Pancreas (tissue), 10 donors: ENCODE measurements at places on chromosomes 5 and 9. TPM values are rescaled to one million over a fixed set of nuclear protein-coding genes. Genes with fewer than 3 reads are reported as not detected.

Gene ADRB2
- polyA plus RNA-seq = 0.42 TPM

Gene RGMB
- polyA plus RNA-seq = 2.7 TPM

Gene LHX3
- not detected for polyA plus RNA-seq

Gene SPINK5
- polyA plus RNA-seq = 0.23 TPM

Gene NEUROG1
- polyA plus RNA-seq = not detected

Gene SEMA5A
- polyA plus RNA-seq = 3.5 TPM

Gene SLC28A3
- 6.8 TPM for polyA plus RNA-seq

Gene GMCL2
- not detected for polyA plus RNA-seq

Gene ANKRD18A
- polyA plus RNA-seq = 2.1 TPM

Gene ADGRD2
- polyA plus RNA-seq = 0.23 TPM

Gene ACOT12
- polyA plus RNA-seq = not detected

Gene CDH9
- not detected for polyA plus RNA-seq

Gene AK8
- polyA plus RNA-seq = 1.0 TPM

Gene FAM78A
- polyA plus RNA-seq = 0.45 TPM

Gene HAVCR2
- polyA plus RNA-seq = 0.72 TPM

Gene LECT2
- polyA plus RNA-seq = not detected

Gene SLC6A19
- polyA plus RNA-seq = 3.9 TPM

Gene PCDHGA5
- 1.1 TPM for polyA plus RNA-seq

Gene SH3RF2
- 22.4 TPM for polyA plus RNA-seq

Gene ZDHHC12
- polyA plus RNA-seq = 27.6 TPM

Gene GRIA1
- polyA plus RNA-seq = 0.05 TPM

Gene ZNF354B
- 11.8 TPM for polyA plus RNA-seq

Gene CDC25C
- 0.09 TPM for polyA plus RNA-seq

Gene HTR4
- polyA plus RNA-seq = not detected

Gene OXCT1
- 2.1 TPM for polyA plus RNA-seq

Gene ARL10
- 4.0 TPM for polyA plus RNA-seq

Gene FGF18
- polyA plus RNA-seq = 0.52 TPM

Gene RPL35
- 3,795 TPM for polyA plus RNA-seq

Gene PCDHA1
- polyA plus RNA-seq = 0.47 TPM

Gene PCDHGA7
- 1.3 TPM for polyA plus RNA-seq

Gene CDX1
- polyA plus RNA-seq = 0.19 TPM

Gene SNCB
- 6.6 TPM for polyA plus RNA-seq

Gene NOP16
- polyA plus RNA-seq = 18.4 TPM

Gene SLC45A2
- polyA plus RNA-seq = 0.26 TPM

Gene WDR31
- polyA plus RNA-seq = 1.2 TPM

Gene SPAG8
- polyA plus RNA-seq = 1.6 TPM

Gene APBA1
- polyA plus RNA-seq = 0.68 TPM

Gene NUTM2G
- not detected for polyA plus RNA-seq

Gene GPRIN1
- polyA plus RNA-seq = 0.72 TPM

Gene ACER2
- polyA plus RNA-seq = 1.3 TPM

Gene ARHGAP26
- polyA plus RNA-seq = 3.0 TPM

Gene CBY3
- not detected for polyA plus RNA-seq

Gene ASTN2
- 1.3 TPM for polyA plus RNA-seq

Gene CNTNAP3
- polyA plus RNA-seq = 0.53 TPM

Gene IRX4
- polyA plus RNA-seq = not detected

Gene CDC37L1
- 8.5 TPM for polyA plus RNA-seq

Gene CDC42SE2
- 20.5 TPM for polyA plus RNA-seq

Gene SHISAL2B
- 14.3 TPM for polyA plus RNA-seq
